GM23338 (cell line): ENCODE measurements at places on chromosomes 13 and 19.

DNA sequence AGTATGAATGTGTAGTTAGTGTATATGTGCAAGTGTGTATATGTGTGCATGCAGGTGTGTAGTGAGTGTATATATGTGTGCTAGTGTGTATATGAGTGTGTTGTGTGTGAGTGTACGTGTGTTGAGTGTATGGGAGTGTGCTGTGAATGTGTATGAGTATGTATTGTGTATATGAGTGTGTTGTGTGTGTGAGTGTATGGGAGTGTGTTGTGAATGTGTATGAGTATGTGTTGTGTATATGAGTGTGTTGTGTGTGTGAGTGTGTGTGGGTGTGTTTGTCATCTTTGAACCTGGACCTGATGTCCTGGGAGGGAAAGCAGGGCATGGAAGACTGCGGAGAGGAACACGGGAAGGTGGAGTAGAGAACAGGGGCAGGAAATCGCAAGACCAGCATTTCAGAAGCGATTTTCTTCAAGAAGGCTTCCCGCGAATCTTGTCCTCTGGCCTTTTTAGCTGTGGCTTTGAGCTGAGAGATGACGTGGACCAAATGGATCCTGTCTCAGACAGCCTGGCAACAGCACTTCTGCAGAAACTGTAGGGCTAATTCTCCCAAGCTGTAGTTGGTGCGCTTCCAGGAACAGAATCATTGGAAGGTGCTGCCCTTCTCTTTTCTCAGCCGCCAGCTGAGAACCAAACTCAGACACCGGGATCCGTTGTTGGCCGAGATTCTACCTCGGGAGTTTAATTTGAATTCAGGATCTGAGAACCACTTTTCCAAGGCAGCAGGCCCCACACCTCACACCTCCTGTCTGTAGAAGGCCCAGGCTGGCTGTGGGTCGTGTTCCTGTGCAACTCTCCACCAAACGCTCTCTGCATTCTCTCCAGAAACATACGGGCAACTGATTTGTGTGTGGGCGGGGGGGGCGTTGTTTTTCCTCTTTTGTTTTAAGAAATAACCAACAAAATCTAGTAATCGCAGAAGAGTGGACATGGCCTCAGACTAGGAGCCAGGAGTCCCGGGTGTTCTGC is 94.7 kb upstream of the RAP2A start:
- DNase-seq = no peak

DNA sequence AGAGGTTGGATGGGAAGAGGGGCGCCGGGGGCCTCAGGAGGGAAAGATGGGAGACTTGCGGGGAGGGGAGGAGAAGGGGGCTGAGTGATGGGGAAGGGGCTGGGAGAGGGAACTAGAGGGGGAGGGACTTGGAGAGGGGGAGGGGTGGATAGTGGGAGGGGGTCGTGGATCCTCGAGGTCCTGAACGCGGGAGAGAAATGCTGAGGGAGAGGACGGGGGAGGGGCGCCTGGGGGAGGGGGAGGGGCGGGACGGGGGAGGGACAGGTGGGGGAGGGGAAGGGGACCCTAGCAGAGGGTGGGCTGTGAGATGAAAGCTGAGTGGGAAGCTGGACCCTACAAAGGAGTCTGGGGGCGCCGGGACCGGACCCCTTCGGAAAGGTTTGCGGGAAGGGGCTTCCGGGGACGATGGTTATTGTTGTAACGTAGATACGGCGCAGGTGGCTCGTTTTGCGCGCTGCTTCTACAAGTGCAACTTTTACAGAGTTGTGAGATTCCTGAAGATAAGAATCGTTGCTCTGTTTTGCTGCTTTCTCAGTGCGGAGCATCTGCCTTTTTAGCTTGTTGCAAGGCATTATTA is 418 bp downstream of the ZNF444 start:
- DNase-seq = peak; percentile 55

DNA sequence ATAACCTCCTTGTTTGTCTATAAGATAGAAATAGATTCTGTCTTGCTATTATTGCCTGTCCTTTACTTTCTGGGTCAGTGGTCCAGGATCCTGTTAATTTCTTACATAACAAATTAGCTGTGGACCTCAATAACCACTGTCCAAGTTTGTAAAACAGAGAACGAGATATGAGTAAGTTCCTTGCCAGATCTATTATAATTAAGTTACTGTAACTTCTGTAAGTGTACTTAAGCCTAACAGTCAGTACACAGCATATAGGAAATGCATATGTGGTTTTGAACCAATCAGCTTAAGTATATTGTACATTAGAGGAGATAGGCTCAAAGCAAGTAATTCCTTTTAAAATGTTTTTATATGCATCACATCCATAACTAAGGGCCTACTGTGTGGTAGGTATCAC is 34.9 kb downstream of the HTR2A start:
- no peak for DNase-seq

DNA sequence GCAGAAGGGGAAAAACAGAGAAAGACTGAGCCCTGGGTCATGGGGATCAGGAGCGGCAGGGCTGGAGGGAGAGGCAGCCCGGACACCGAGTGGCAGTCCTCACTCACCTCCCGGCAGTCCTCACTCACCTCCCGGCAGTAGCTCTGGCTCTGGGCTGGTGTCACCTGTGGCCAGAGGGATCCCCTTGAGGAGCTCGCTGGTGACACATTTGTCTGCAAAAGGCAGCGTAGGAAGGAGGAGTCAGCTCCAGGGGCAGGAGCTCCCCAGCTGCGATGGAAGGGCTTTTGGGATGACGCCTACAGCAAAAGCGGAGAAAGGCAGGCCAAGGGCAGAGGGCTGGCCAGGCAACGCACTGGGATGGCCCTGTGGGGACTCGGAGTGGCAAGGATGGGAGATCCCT is 739 bp downstream of the EIF3G start:
- DNase-seq = peak; percentile 34

GRCh38 chr13:44068737-44069136 is 189.0 kb downstream of the LACC1 start:
- DNase-seq = peak; percentile 41

GRCh38 chr13:113280126-113280525 is 16.9 kb upstream of the LAMP1 start:
- no peak for DNase-seq

DNA sequence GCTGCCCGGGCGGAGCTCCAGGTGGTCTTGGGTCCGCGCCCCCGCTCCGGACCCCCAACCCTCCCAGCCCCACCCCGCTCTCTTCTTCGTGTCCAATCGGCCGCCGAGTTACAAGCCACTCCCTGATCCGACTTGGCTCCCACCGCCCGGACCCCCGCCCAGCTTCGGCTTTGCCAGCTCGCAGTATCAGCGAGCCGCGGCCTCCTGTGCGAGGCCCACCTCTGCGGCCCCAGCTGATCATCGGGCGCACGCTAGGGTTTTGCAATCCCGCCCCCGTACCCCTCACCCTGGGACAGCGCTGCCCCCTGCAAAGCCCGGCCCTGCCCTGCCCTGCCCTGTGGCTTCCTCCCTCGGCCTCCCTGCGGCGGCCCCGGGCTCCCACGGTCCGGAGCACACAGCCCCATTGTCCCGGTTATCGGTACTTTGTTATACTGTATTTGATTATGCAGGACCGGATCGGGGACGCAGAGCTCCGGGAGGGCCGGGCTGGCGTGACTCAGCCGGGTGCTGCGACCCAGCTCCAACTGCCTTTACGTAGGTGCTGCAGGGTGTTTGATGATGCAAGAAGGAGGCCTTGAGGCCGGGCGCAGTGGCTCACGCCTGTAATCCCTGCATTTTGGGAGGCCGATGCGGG is 598 bp upstream of the LPAR2 start:
- peak; percentile 96 for DNase-seq

DNA sequence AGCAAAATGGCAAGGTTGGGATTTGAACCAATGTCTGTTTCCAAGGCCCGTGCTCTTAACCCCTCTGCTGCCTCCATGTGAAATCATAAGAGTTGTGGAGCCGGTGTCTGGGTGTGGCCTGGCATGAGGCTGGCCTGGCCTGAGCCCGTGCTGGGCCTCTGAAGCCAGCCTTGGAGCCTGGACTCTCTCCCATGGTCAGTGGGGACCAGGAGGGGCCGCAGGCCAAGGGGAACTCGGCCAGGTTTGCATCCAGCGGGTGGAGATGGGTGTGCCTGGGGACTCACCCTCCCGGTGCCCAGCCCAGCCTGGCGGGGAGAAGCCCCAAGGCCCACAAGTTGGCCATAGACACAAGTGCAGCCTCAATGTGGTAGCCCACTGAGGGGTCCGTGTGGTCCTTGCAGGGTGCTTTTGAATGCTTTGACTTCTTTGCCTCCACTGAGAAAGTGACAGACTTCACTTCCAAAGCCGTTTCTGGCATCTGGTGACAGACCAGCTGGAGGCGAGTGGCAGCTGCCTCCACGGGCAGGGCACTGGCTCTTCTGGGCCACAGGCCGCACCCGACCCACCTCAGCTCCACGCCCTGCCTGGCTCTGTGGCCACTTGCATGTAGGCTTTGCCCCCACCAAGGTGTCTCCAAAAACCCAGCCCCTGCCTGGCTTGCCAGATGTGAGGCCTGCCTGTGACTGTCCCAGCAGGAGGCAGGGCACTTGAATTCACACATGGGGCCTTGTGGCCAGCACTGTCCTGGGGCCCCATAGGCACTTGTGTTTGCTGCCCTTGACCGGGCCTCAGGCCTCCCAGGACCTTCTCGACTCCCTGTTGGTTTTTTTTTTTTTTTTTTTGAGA is 26.2 kb upstream of the NCCRP1 start:
- no peak for DNase-seq

DNA sequence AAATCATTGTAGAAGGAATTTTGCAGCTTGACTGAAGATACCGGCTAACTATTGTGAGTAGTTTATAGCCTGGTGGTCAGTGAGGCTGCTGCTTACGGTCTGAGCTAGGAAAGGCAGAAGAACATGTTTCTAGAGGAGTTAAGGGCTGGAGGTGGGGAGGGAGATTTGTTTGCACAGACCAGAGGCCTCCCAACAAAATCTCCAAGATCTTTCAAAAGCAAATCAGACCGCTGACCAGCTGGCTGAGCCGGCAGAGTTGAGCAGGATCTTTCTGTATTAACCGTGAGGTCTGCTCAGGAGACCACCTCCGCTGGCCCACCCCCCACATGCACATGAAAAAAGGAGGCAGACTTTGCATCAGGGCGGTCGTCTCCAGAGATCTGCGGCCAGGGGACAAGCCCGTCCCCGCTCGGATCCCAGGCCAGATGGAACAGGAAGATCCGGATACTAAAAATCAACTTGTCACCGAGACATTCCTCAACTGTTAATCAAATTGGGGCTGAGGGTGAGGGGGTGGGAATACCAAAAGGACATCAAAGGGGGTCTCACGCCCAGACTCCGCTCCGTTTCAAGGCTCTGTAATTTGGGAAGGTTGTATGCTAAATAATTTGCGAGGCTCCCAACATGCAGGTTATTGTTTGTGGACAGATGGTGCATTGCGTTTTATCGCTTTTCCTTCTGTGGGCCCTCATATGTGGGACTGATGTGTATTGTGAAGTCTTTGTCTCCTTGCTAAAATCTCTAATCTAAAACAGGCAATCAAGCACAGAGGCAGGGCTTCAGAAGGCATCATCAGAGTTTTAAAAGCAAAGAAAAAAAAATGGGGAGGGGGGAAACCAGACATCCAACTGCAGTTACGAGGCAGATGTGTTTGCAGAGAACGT is 319.0 kb downstream of the ZNF536 start:
- peak; percentile 19 for DNase-seq

DNA sequence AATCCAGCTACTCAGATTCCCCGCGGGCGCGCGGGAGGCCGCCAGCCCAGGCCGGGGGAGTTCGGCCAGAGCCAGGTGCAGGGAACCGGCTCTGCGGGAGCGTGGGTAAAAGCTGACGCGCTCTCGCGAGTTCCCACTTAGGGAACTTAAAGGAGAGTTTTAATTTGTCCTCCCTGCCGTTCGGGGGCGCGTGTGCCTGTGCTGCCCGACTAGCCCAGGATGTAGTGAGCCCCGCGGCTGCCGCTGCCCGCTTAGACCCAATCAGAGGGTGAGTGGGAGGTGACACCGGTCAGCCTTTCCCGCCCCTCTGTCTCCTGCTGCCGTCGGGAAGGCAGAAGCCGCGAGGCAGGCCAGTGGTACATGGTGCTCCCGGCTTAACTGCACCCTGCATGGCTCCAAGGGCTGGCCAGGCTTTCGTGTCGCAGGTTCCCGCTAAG is 36.0 kb upstream of the NEK3 start:
- DNase-seq = peak; percentile 93

DNA sequence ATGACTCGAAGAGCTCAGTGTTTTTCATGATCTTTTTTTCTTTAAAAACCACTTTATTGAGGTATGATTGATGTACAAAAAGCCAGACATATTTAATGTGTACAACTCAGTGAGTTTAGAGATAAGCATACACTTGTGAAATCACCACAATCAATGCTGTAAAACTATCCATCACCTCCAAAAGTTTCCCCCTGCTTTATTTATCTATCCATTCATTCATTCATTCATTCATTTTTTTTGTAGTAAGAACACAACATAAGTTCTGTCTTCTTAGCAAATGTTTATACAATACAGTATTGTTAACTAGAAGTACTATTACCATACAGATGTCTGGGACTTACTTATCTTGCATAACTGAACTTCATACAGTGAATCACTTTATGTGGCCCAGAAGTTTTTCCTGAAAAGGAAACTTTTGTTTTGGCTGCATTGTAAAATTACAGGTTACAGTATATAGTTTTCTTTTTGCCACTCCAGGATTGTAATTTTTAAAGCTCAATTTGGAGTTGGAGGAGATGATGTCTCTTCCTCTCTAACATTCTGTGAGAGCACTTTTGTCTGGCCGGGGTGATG is 6.7 kb downstream of the RAP2A start:
- DNase-seq = no peak

- DNase-seq = peak; percentile 38
Measured at GRCh38 chr19:54208784-54209057, 8.1 kb downstream of the RPS9 start.

DNA sequence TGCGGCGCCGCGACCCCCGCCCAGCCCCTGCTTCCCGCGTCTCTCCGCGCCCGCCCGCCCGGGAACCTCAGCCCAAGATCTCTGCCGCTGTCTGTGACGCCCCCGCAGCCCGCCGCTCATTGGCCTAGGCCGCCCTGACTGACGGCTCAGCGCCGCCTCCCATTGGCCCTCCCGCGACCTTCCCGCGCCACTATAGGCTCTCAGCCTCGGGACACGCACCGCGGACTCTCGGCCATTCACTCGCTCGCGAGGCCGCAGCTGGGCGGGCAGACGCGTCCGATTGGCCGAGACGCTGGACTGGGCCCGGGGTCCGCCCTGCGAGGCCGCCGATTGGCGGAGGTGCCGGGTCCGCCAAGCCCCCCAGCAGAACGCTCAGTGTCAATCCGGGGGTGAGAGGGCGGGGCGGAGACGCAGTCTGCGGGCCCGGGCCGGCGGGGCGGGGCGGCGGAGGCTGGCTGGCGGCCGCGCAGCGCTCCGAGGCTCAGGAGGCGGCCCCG is at the start of gene PRKACA:
PRKACA (minus strand) TSS at position 95 of the 497 bp plus-strand sequence. CDS start 215 bp downstream, outside the sequence.
- DNase-seq = peak; percentile 99

DNA sequence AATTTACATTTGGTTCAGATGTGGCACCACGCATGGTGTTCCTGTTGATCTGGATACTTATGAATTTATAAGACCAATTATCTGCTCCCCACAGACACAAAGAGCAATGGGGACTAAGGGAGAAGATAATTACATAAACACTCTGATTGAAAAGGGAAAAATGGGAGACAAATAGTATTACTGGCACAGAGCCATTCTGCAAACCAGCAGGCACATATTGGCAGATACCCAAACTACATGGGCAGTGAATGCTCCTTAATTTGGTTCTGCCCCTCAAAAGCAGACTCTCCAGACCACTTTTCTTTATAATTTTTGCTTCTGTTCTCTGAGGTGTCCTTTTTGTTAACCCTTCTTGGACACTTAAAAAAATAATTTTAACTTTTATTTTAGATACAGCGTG is 1674.2 kb downstream of the PCDH9 start:
- DNase-seq = no peak
